Activated CD4-positive, CD25-positive, alpha-beta regulatory T cell treated with anti-CD3 and anti-CD28 coated beads, Interleukin-2, amount 50 U/mL, for 24 hours (primary cell): ENCODE measurements at places on chromosomes 1 and 21.

GRCh38 chr1:171646249-171646560, 6.3 kb downstream of the MYOC start:
- ATAC-seq, result no peak

DNA sequence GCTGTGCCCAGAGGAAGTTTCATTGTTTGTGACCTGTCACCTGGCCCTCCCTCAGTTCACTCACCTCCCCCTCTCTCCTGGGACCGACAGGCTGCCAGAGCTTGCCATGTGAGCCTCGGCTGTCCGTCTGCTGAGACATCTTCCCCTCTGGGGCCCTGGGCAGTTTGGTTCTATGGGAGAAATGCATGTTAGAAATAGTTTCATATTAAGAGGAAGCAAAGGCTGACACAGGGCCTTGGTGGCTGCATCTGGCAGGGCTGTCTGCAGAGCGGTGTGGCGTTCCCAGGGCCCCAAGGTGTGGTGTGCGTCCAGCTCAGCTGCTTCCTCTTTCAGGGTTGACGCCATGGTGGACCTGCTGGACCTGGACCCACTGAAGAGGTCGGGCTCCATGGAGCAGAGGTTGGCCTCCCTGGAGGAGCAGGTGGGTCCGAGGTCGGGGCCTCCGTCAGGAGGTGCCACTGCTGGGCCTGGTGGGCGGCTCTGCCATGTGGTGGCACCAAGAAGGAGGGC, 31.9 kb upstream of the LRRC3 start:
- ATAC-seq, result no peak

DNA sequence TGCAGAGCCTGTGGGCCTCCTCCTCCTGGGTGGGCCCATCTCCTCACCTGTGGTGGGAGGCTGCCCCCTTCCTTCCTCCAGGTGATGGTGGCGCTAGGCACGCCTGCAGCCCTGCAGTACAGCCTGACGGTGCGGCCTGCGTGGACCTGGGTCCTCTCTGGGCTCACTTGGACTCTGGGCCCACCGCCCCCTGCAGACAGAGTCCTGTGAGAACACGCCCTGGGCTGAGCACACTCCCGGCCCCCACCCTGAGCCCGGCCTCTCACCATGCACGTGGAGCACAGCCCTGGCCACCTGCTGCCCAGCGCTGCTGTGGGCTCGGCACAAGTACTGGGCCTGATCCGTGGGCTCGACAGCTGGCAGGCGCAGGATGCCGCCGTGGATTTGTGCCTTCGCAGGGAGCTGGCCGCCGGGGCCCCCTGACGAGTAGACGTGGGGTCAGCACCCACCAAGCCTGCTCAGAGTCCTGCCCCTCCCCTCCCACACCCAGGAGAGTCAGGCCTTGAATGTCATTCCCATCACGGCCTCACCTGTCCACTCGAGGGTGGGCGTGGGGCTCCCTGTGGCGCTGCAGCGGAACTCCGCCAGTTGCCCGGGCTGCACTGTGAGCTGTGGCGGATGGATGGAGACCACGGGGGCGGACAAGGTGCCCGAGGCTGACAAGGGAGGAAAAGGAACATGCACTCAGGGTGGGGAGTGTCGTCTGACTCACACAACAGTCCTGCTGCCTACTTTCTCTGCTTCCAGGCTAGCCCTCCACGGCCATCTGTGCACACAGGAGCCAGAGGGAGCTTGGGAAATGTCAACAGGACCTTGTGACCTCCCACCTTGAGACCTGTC, 43.4 kb downstream of the LDLRAD2 start:
- no peak for ATAC-seq

- ATAC-seq, result no peak
Measured at GRCh38 chr1:99707535-99708142, 58.8 kb downstream of the FRRS1 start.

DNA sequence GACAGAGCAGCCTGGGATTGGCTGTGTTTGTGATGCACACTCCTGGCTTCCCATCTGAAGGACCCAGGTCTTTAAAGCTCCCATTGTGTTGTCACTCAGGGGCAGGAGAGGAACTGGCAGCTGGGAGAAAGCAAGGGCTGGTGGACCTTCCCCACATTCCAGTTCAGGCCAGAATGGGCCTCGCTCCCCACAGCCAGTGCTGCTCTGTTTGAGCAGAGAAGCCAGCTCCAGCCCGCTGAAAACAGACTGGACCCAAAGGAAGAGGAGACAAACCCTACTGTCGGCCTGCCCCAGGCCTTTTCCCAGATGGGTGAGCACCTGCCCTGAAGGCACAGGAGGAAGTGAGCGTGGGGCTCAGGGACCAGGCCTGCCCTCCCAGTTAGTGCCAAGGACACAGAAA, 499.4 kb downstream of the NPHP4 start:
- no peak for ATAC-seq

DNA sequence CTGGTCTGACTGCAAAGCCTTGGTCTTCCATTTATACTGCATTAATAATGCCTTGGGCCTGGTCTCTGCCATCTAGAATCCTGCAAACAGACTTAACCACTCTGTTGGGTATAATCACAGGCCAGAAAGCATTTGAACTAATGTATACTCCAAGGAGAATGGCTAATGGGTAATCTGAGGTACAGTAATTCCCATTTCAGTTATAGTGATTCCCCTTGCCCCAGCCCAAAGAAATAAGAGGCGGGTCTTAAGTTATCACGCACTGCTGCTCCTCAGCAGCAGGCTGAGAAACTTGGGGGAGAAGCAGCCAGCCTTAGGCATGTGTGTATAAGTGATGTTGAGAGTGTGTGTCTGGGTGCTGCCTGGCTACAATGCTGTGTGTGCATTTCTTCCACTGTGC, 2.4 kb downstream of the LPAR3 start:
- ATAC-seq, result no peak

GRCh38 chr1:10556430-10557005, 81.8 kb downstream of the PEX14 start:
- no peak for ATAC-seq

DNA sequence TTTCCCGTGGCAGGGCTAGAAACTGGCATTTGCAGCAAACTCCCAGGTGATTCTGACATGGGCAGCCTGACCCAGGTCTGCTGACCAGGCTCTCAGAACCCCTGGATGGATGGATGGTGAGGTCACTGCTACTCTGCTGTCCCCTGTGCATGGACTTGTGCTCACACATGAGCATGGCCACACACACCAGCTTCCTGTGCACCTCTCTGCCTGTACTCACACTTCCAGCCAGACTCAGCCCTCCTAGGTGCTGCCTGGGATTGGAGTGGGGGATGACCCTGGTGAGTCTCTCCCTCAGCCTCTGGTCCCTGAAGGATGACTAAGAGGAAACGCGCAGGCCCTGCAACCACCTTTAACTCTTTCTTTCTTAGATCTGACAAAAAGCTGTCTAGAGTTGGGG, 361.1 kb downstream of the HHAT start:
- no peak for ATAC-seq

GRCh38 chr1:24383381-24383940, 30.1 kb downstream of the STPG1 start:
- ATAC-seq, result no peak

GRCh38 chr1:6805004-6805416, 19.8 kb downstream of the CAMTA1 start:
- no peak for ATAC-seq

GRCh38 chr1:202251424-202252256, 58.0 kb downstream of the LGR6 start:
- ATAC-seq, result no peak

DNA sequence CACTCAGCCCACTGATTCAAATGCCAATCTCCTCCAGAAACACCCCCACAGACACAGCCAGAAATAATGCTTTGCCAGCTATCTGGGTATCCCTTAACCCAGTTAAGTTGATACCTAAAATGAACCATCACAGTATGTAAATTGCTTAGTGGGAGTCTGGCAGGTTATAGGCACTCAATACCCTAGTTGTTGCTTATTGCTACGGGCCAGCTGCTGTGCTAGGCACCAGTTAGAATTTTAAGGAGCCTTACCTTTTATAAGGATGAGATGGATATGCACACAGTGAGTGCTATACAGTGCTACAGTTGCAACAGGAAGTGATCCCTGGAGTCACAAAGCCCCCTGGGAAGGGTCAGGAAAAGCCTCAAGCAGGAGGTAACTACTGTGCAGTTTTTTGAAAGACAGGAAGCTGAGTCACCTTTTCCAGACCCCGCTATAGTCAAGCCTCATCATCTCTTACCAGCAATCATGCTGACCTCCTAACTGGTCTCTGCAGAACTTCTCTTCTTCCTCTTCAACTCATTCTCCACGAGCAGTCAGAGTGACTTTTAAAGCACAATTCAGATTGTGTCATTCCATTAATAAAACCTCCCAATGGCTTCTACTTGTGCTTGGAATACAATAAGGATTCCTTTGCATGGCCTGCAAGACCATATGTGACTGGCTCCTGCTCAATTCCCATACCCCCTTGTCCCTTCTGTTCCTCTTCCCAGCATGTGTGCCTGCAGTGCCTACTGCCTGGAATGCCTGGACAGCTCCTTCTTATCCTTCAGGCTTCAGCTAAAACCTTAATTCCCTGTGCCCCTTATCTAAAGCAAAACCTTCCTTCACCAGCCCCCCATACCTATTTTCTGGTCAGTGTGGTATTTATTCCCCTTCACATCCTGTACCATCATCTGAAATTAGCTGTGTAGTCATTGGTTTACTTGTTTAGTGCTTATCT, 10.4 kb upstream of the TLR5 start:
- no peak for ATAC-seq
